ENCODE measurements at places on chromosomes 7 and 10.

GRCh38 chr7:70239918-70240317, 641.6 kb downstream of the AUTS2 start:
- DNase-seq: no peak

DNA sequence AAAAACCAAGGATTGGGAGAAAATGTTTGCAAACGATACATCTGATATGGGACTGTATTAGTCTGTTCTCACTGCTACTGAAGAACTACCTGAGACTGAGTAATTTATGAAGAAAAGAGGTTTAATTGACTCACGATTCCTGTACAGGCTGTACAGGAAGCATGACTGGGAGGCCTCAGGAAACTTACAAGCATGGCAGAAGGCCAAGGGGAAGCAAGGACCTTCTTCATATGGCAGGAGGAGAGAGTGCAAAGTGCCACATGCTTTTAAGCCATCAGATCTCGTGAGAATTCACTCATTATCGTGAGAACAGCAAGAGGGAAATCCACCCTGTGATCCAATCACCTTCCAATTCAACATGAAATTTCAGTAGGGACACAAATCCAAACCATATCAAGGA, 11.0 kb downstream of the ZNF713 start:
- DNase-seq: no peak

- no peak for DNase-seq
Measured at GRCh38 chr10:62917475-62918238, 101.5 kb upstream of the EGR2 start.

- no peak for DNase-seq
Measured at GRCh38 chr10:5502061-5502521, 2.7 kb upstream of the CALML5 start.

GRCh38 chr7:112262855-112263487, 56.5 kb downstream of the ZNF277 start:
- no peak for DNase-seq

GRCh38 chr7:1247527-1248041, 14.9 kb downstream of the UNCX start:
- no peak for DNase-seq

DNA sequence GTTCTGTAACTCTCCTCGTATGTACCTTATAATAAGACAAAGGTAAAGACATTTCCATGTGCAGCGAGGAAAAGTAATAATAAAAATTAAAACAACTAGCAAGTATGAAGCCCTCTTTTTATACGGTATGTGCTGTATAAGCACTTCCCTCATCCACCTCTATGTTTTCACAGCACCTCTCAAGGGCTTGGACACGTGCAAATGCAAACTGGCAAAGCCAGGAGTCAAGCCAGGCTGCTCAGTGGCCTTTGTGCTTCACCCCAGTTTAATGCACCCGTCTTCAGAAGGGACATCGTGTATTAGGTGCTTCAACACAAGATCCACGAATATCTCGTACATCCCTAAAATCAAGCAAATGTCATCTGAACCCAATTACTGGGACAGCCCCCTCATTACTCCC, 1.3 kb upstream of the DGKI start:
- no peak for DNase-seq

GRCh38 chr10:67925449-67926005, 41.1 kb downstream of the SIRT1 start:
- DNase-seq: no peak

DNA sequence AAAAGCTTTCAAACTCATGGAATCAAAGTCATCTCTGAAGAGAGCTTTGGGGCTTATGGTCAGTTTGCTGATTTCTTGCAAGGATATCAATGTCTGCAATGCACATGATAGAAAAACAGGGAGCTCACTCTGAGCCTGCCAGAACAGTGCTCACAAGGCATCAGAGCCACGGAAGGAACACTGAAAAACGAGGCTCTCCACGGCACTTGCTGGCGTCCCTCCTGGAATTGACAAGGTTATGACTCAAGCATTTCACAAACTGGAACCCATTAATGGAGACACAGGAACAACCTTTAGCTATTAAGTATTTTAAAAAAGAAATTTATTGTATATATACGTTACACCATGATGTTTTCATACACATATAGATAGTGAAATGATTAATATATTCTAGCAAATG, 266.3 kb downstream of the KCND2 start:
- DNase-seq: no peak

DNA sequence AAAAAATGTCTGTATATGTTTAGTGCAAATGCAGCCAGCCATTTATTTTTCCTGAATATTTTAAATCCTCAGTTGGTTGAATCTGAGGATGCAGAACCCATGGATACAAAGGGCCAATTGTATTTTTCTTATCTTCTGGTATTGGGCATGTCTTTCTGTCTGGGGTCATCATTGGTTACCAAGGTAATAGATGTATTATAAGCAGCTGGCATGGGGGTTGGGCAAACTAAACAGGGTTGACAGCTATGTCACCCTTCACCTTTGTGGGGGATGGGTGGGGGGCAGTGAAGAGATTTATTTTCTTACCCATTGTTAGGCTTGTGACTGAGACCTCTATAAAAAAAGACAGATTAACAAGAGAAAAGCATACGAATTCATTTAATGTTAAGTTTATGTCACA, 38.8 kb downstream of the CDHR3 start:
- DNase-seq: no peak

- DNase-seq: no peak
Measured at GRCh38 chr10:89838044-89838615, 136.7 kb downstream of the KIF20B start.

- DNase-seq: no peak
Measured at GRCh38 chr10:132059760-132060508, 5.8 kb upstream of the JAKMIP3 start.

DNA sequence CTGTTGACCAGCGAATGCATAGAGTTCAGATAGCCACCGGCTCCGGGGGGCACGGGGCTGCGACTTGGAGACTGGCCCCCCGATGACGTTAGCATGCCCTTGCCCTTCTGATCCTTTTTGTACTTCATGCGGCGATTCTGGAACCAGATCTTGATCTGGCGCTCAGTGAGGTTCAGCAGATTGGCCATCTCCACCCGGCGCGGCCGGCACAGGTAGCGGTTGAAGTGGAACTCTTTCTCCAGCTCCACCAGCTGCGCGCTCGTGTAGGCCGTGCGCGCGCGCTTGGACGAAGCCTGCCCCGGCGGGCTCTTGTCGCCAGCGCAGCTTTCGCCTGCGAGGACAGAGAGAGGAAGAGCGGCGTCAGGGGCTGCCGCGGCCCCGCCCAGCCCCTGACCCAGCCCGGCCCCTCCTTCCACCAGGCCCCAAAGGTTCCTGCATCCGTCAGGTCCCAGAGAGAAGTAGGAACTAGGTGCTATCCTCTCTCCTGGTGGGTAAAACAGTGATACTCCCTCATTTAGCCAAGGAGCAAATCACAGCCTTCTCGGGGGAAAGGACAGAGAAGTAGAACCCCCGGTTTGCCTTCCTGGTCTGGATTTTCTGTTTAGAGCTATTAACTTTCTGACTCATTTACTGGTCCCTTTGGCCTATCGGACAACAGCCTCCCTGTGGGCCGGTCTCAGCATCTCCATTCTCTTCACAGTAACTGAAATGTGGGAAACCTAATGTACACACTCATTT, 6.1 kb upstream of the HOXA2 start:
- DNase-seq: no peak

DNA sequence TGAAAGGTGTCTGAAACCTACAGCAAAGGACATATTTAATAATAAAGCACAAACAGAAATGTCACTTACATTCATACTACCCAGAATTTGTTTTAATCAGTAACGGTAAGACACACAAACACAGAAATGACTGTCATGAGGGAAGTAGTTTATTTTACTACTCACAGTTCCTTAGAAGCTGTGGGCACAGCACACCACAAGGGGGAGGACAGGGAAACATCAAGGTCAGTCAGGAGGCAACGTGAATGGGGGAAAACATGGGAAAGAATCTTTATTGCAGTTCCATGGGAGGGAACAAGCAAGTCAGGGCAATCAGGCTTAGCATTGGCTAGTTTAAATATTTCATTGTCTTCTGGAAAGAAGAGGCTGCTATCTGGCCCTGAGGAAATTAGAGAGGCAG, 123.8 kb upstream of the PDSS1 start:
- no peak for DNase-seq

GRCh38 chr10:128530946-128531345, 404.7 kb upstream of the MKI67 start:
- DNase-seq: no peak

DNA sequence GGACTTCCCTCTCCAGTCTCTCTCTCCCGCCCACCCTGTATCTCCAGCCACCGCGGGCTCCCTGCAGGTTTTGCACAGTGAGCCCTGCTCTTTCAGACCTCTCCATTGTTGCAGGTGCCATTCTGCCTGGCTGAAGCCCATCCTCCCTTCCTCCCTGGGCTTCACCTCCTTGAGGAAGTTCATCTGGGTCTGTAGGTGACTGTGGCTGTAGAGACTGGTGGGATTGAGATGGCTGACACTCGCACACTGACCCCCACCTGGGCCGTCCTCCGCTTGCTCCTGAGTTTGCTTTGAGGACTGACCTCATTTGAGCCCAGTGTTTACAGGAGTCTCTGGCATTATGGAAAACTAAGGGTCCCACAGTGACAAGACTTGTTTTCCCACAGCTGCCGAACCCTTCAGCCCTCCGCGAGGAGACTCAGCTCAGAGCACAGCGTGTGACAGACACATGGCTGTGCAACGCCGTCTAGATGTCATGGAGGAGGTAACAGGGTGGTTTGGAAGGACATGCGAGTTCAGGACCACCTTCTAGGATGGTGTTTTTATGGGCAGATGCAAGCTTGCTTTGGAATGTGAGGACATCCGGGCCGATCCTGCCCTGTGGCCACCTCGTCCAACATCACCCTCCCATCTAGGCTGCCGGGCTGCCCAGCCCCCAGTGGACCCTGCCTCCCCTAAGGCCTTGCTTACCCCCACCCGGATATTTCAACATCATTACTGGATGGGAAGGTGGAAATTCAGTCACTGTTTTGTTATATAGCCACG, 9.3 kb downstream of the PLAC9 start:
- no peak for DNase-seq

GRCh38 chr10:103792547-103792946, 62.8 kb downstream of the SH3PXD2A start:
- no peak for DNase-seq

DNA sequence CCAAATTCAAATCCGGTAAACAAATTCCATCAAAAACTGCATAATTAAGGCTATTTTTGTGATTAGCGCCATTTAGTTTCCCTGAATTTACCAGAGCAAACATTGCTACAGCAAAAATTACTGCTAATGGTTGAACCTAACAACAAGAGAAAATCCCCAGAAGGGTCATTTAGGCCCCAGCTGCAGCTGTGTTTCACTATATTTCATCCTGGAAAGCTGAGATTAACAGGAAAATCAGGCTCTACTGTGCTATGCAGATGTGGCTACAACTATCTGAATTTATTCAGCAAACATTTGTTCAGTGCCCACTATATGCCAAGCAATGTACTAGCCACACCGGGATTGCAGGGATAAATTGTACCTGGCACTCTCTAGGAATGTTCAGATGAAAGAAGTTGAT, 104.0 kb downstream of the PON1 start:
- no peak for DNase-seq

DNA sequence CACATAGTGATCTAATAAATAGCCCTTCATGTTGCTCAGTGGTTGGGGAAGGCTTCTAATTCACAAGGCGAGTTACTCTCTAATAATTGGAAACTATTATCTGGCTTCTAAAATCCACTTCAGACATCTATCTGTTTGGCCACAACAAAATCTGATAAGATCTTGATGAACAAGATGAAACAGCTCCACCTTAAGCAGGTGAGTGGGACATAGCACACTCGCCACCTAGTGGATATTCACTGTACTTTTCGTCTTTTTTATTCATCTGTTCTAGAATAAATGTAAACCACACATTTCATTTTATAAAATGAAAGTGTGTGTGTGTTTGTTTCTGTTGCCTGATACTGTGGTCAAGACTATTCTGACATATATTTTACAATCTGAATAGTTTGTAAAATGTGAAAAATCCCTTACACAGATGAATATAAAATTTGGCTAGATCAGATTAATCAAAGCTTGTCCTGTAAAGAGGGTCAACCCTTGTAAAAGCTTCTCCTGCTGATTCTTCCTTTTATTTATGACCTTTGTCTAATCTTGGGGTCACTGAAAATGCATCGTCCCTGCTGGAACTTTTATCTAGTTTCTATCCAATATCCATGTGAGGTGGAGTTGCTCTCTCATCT, 26.5 kb upstream of the CNTNAP2 start:
- peak; percentile 8 for DNase-seq

DNA sequence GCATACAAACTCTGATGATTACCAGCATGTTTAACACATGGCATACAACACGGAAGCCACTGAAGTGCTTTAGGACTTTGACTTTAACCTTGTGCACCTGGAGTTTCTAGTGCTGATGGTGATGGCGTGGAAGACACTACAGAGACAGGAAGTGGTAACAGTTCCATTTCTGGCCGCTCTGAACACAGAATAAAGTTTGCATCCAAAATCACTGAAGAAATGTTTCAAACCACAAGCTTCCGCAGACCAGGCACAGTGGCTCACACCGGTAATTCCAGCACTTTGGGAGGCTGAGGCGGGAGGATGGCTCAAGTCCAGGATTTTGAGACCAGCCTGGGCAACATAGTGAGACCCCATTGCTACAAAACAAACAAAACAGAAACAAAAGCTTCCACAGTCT, 40.3 kb upstream of the TNPO3 start:
- DNase-seq: peak; percentile 38

DNA sequence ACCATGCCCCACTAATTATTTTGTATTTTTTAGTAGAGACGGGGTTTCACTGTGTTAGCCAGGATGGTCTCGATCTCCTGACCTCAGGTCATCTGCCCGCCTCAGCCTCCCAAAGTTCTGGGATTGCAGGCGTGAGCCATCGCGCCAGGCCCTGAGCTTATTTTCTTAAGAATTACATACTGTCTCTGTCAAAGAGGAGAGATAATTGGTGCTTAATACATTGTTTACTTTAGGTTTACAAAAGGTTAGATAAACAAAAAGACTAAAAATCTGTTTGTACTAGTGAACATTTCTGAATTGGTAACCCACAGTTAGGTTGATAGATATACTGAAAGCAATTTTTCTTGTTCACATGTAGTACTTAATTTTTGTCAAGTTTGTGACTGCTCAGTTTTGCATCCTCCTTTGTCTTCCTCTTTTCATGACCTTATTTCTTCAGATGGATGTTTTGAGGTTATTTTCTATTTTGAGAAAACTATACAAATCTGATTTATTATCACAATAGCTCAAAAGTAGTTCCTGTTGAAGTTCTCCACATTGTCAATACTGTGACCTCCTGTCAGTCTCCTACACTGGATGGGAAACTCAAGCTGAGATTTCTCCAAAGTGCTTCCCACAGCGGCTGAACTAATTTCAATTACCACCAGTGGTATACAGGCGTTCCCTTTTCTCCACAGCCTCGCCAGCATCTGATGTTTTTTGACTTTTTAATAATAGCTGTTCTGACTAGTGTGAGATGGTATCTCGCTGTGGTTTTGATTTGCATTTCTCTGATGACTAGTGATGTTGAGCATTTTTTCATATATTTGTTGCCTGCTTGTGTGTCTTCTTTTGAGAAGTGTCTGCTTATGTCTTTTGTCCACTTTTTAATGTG, 22.5 kb downstream of the HHEX start:
- DNase-seq: no peak

GRCh38 chr10:35834877-35835494, 192.9 kb upstream of the FZD8 start:
- no peak for DNase-seq

- no peak for DNase-seq
Measured at GRCh38 chr10:74207691-74208480, 56.9 kb downstream of the ADK start.

All from GM19239 (cell line).